ENCODE measurements at places on chromosomes 1 and 21. TPM values are rescaled to one million over a fixed set of nuclear protein-coding genes. Genes with fewer than 3 reads are reported as not detected.

Gene AUNIP
- total RNA-seq: 1.2 TPM

Gene CFAP126
- total RNA-seq: not detected

Gene TMPRSS2
- not detected for total RNA-seq

Gene LIN28A
- not detected for total RNA-seq

Gene C8A
- not detected for total RNA-seq

Gene LAX1
- total RNA-seq: not detected

Gene EPS8L3
- not detected for total RNA-seq

Gene SLC9C2
- not detected for total RNA-seq

DNA sequence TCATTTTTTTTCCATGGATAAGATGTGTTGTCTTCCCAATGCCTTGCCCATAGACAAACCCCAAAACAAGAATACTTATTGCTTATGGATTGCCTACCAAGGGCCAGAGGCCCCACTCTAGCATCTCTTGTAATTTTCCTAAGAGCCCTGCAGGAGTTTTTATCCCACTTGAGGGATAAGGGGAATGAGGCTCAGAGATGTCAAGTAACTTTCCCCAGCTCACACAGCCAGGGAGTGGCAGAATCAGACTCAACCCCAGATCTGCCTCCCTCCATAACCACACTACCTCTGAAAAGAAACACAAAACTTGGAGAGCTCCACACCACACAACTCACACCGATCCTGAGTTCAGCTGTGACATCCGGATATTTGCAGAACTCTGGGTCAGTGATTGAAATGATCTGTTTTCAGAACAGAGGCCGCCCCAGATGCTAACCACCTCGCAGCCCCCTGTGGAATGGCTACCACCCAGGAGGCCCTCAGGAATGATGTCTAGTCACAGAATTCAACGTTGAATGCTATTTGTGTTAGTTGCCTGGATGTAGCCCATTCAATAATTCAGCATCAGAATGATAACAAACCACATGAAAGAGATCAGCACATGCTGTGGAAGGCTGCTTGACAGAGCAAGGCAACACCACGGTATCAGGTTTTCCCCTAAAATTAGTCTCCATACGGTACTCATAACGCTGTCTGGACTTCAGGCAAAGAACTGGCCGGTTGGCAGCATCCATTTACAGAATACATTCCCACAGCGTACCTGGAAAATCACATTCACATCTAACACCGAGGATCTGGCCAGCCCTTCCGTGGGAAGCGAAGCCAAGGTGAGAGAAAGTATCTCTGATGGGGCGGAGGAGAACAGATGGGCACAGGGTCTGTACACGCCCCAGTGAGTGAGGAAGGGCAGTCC, 231.9 kb downstream of the TOMM20 start:
- H3K4me1 ChIP-seq: peaks cover 22% of the 10 kb centered on the region
- peak; percentile 37 for DNase-seq
- H3K4me3 ChIP-seq: no peak overlapping the region
- H3K27ac ChIP-seq: no peak overlapping the region
- no peaks in the 10 kb centered on the region for H3K27me3 ChIP-seq

- H3K27me3 ChIP-seq: peaks cover 9% of the 10 kb centered on the region
- no peak overlapping the region for H3K27ac ChIP-seq
- H3K4me1 ChIP-seq: peaks cover 15% of the 10 kb centered on the region
- H3K36me3 ChIP-seq: no peaks in the 10 kb centered on the region
- DNase-seq: no peak
These were observed 232.8 kb upstream of the PTBP2 start for GRCh38 chr1:96488777-96489176.

- no peak overlapping the region for H3K27ac ChIP-seq
- DNase-seq: no peak
- H3K27me3 ChIP-seq: no peaks in the 10 kb centered on the region
- no peak overlapping the region for H3K4me3 ChIP-seq
- H3K36me3 ChIP-seq: no peaks in the 10 kb centered on the region
These were observed 513.0 kb downstream of the NUF2 start for GRCh38 chr1:163834778-163835177.

DNA sequence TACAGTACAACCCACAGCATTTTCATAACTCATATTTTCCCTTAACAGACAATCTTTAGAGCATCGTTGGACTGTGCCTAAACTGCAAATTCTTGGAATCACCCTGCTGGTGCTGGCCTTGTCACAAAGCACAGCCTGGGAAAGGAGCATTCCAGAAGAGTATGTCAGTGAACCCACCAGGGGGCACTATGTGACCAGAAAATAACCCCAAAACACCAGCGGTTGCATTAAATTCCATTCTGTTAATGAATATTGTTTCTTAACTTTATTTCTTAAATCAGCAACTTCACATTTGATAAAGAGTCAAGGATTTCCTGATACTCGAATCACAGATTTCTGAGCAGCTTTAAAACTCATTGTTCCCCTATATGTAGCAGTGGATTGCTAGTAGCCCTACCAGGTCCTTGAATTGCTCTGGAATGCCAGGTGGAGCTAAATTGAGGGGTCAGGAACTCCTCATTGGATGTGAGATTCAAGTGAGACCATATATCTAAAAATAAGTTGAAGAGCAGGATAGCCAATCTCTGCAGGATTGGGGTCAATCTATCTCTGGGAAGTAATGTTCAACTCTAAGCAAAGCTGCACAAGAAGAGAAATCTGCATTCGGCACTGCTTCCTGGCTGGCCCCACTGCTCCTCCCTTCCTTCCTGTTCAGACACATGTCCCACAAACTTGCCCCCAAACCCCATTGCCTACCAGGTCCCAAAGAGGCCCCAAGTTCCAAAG, 12.7 kb upstream of the RAB4A start:
- no peaks in the 10 kb centered on the region for H3K36me3 ChIP-seq
- H3K27ac ChIP-seq: no peak overlapping the region
- peaks cover 3% of the 10 kb centered on the region for H3K27me3 ChIP-seq
- H3K4me3 ChIP-seq: no peak overlapping the region
- H3K4me1 ChIP-seq: peaks cover 10% of the 10 kb centered on the region

- H3K27me3 ChIP-seq: peaks cover 34% of the 10 kb centered on the region
- no peak for DNase-seq
- H3K4me1 ChIP-seq: peaks cover 10% of the 10 kb centered on the region
These were observed 80.1 kb downstream of the RRAGC start for GRCh38 chr1:38779491-38779890.

DNA sequence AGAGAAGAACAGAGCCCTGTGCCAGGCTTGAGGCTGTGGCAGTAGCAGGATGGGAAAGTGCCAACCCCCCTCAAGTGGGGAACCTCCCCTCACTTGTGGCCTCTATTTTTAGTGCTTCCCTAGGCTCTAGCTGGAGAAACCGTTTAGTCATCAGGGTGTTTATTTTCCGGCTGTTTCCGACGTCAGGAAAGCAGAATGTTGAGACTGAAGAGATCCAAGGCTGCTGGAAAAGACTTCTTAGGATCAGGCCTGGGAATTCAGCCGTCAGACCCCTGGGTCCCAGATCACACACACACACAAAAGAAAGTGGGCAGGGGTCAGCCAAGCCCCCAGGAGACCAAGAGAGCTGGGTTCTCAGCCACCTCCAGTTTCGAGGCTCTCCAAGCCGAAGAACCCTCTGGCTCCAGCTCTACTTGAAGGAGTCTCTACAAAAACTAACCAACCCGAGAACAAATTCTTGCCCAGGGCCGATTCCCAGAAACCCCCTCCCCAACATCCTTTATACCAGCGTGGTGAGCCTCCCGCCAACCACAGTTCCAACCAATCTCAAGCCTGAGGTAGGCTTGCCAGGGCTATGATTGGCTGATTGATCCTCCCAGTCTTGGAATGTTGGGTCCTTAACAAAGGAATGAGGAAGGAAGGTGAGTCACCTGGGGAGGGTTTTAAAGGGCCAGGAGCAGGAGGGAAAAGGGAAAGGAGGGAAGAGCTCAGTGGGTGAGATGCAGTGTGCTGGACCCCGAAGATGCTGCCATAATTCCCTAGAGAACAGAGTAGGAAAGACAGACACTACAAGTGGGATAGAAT, 2.5 kb upstream of the MEF2D start:
- peak; percentile 32 for DNase-seq
- H3K4me3 ChIP-seq: peak overlapping the region; percentile 58
- H3K27me3 ChIP-seq: no peaks in the 10 kb centered on the region
- H3K4me1 ChIP-seq: peaks cover 59% of the 10 kb centered on the region

GRCh38 chr1:87523466-87523865, 194.8 kb downstream of the LMO4 start:
- H3K36me3 ChIP-seq: no peaks in the 10 kb centered on the region
- no peak overlapping the region for H3K27ac ChIP-seq

GRCh38 chr1:97073936-97074335, 352.4 kb downstream of the PTBP2 start:
- H3K27ac ChIP-seq: no peak overlapping the region

- no peak overlapping the region for H3K4me3 ChIP-seq
- H3K36me3 ChIP-seq: peaks cover 7% of the 10 kb centered on the region
- no peak overlapping the region for H3K27ac ChIP-seq
- H3K4me1 ChIP-seq: no peaks in the 10 kb centered on the region
- no peak for DNase-seq
These were observed 135.9 kb downstream of the NPHP4 start for GRCh38 chr1:5856246-5856815.

DNA sequence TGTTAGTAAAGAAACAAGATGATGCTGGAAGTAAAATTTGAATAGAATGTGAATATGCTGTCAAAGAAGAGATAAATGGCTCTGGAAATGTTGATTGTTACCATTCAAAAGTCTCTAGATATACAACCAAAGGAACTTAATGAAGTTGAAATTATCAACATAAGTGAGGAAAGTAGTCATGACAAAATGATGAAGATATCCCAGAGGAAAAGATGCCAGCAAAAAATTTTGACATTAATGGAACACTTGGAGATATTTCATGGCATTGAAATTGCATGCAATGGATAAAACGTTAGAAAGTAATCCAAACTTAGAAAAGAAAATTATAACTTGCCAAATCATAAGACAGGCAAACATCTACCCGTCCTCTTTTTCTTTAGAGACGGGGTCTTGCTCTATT, 154.5 kb upstream of the OLFM3 start:
- no peaks in the 10 kb centered on the region for H3K4me1 ChIP-seq
- H3K4me3 ChIP-seq: no peak overlapping the region
- no peak for DNase-seq
- peaks cover 14% of the 10 kb centered on the region for H3K27me3 ChIP-seq
- H3K27ac ChIP-seq: no peak overlapping the region
- no peaks in the 10 kb centered on the region for H3K36me3 ChIP-seq

DNA sequence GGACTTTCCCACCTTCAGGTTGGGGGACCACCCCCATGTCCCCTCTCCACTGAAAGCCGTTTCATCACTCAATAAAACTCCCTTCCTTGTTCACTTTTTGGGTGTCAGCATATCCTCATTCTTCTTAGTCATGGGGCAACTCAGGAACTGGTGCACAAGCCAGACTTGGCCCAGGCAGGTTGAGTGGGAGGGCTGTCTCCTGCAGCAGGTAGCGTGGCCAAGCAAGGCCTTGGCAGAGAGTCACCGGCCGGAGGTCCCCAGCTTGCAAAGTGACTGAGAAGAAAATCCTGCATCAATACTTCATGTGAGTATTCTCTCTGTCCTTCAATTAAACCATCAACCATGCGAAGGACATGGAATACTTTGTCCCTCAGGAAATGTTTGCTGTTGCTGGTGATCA, 148.9 kb downstream of the RHOU start:
- peaks cover 3% of the 10 kb centered on the region for H3K36me3 ChIP-seq
- no peak for DNase-seq
- no peak overlapping the region for H3K27ac ChIP-seq
- no peaks in the 10 kb centered on the region for H3K4me1 ChIP-seq
- peaks cover 24% of the 10 kb centered on the region for H3K27me3 ChIP-seq

DNA sequence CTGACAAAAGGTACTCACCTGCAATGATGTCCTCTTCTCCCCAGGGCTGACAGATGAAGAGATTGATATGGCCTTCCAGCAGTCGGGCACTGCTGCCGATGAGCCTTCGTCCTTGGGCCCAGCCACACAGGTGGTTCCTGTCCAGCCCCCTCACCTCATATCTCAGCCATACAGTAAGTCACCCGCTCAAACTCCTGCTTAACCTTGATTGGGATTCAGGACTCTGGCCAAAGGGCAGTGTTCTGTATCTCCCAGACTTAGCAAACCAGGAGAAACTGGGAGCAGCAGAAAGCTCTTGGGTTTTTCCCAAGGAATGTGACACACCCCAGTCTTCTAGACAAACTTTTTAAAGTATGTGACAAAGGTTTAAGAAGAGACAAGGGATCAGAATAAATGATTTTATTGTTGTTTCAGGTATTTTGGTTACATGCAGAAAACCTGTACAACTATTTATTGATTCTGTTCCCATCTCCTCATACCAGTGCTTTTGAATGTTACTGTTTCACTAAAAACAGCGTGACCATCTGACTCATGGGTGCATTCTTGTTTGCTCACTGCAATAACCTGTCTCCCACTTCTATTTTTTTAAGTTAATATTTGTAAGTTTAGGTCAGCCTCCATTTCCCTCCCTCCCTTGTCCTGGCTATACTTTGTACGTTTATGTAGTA, 124.6 kb downstream of the PEX14 start:
- no peaks in the 10 kb centered on the region for H3K36me3 ChIP-seq
- peak overlapping the region; percentile 80 for H3K27ac ChIP-seq
- DNase-seq: no peak
- peaks cover 36% of the 10 kb centered on the region for H3K4me1 ChIP-seq

DNA sequence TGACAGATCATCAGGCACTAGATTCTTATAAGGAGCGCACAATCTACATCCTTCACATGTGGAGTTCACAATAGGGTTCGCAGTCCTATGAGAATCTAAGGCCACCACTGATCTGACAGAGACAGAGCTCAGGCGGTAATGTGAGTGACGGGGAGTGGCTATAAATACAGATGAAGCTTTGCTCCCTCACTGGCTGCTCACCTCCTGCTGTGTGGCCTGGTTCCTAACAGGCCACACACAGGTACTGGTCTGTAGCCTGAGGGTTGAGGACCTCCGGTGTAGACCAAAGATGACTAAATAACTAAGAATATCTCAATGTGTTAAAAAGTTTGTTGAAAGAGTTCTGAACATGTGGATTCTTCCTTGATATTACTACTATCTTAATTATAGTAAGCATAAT, 56.2 kb upstream of the ADAM30 start:
- no peaks in the 10 kb centered on the region for H3K27me3 ChIP-seq
- DNase-seq: no peak
- H3K4me3 ChIP-seq: no peak overlapping the region
- peaks cover 30% of the 10 kb centered on the region for H3K36me3 ChIP-seq
- peaks cover 41% of the 10 kb centered on the region for H3K4me1 ChIP-seq

DNA sequence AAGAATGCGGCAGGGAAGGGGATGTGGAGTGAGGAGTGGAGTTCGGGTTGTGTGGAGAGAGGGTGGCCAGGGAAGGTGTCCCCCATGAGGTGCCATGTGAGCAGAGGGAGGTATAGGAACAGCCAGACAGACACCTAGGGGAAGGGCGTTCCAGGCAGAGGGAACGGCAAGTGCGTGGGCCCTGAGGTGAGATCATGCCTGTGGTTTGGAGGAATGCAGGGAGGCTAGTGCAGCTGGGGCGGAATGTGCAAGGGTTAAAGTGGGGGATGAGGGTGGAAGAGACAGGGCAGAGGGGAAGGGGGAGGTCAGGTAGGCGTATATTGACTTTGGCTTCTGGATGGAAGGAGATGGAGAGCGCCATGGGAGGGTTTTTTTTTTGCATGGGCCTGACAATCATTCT, 31.6 kb upstream of the PADI6 start:
- DNase-seq: peak; percentile 33
- H3K27me3 ChIP-seq: peaks cover 5% of the 10 kb centered on the region
- H3K4me3 ChIP-seq: no peak overlapping the region
- H3K36me3 ChIP-seq: peaks cover 5% of the 10 kb centered on the region
- no peak overlapping the region for H3K27ac ChIP-seq
- H3K4me1 ChIP-seq: no peaks in the 10 kb centered on the region

- no peak overlapping the region for H3K4me3 ChIP-seq
- no peaks in the 10 kb centered on the region for H3K27me3 ChIP-seq
- no peak for DNase-seq
These were observed 14.4 kb downstream of the NOC2L start for GRCh38 chr1:944341-945325.
